Activated naive CD4-positive, alpha-beta T cell treated with anti-CD3 and anti-CD28 coated beads, Interleukin-2, amount 10 ng/mL, durations not matched to agents 5 hours and 36 hours (primary cell): ENCODE measurements at places on chromosomes 13 and 19. TPM values are rescaled to one million over a fixed set of nuclear protein-coding genes. Genes with fewer than 3 reads are reported as not detected.

The ZNF653 gene
- 20.8 TPM for total RNA-seq

The PDS5B gene
- total RNA-seq: 63.5 TPM

The MBOAT7 gene
- total RNA-seq: 46.9 TPM

The HCST gene
- 195 TPM for total RNA-seq

The APOC1 gene
- 0.58 TPM for total RNA-seq

The ARL11 gene
- 1.7 TPM for total RNA-seq

The TGFBR3L gene
- total RNA-seq: 1.4 TPM

The MEF2B gene
- total RNA-seq: 2.7 TPM

The PRR22 gene
- 4.9 TPM for total RNA-seq

The CPT1C gene
- total RNA-seq: 1.6 TPM

The KIR2DL3 gene
- total RNA-seq: 0.34 TPM

The ZNF844 gene
- 2.5 TPM for total RNA-seq

The NMRK2 gene
- not detected for total RNA-seq

The SRRM5 gene
- total RNA-seq: 0.40 TPM

The CEACAM3 gene
- not detected for total RNA-seq

The MAP2K2 gene
- 192 TPM for total RNA-seq

The ZNF850 gene
- 7.9 TPM for total RNA-seq

The RAB8A gene
- total RNA-seq: 112 TPM

The CKM gene
- total RNA-seq: not detected

The SLITRK1 gene
- total RNA-seq: not detected

The PRTN3 gene
- total RNA-seq: not detected

The LENG1 gene
- 8.8 TPM for total RNA-seq

The APC2 gene
- total RNA-seq: not detected
